NCI-H446 (cell line): ENCODE measurements at places on chromosomes 3 and 15.

GRCh38 chr3:123683505-123684154 lies 98.8 kb upstream of the HACD2 start:
- no peak for DNase-seq

DNA sequence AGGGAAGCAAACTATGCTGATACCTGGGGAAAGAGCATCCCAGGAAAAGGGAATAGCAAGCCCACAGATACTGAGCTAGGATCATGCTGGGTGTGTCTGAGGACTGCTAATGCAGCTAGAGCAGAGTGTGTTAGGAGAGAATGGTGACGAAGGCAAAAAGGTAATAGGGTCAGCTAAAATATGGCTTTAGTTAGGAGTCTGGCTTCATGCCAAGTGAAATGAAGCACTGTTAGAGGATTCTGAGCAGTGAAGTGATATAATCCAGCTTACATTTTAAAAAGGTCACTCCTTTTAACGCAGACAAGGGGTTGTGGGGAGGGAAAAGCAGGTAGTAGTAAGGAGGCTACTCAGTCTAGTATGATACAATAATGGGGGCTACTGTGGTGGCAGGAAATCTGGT lies 30.4 kb downstream of the SECISBP2L start:
- DNase-seq, result no peak

DNA sequence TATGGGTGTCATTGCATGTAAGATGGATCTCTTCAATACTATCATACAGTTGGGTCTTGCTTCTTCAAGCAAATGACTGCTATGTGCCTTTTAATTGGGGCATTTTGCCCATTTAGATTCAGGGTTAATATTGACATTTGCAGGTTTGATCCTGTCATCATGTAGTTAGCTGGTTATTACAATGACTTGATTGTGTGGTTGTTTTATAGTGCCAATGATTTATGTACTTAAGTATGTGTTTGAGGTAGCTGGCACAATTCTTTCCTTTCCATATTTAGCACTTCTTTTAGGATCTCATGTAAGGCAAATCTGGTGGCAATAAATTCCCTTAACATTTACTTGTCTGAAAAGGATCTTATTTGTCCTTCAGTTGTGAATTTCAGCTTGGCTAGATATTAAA lies 267.5 kb downstream of the VGLL3 start:
- DNase-seq, result no peak

DNA sequence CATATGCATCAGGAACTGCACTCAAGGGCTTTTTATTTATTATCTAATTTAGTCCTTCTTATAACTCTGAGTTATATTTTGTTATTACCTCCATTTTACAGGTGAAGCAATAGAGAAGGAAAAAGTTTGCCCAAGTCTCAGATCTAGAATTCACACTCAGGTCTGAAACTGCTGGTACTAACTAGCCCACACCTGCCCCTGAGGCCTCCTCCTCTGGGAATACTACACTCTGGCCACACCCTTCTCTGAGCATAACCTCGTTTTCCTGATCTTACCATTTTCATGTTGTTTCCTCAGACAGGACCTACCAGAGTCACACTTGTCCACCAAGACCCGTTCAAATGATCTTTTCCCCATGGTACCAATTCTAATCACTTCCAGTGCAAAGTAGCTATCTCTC lies 94.1 kb upstream of the CHRM5 start:
- no peak for DNase-seq

GRCh38 chr3:69385723-69386555 lies at the start of gene FRMD4B:
Gene FRMD4B (minus strand): TSS chr3:69386088. CDS start chr3:69385989, 99 bp downstream.
- DNase-seq, result no peak

DNA sequence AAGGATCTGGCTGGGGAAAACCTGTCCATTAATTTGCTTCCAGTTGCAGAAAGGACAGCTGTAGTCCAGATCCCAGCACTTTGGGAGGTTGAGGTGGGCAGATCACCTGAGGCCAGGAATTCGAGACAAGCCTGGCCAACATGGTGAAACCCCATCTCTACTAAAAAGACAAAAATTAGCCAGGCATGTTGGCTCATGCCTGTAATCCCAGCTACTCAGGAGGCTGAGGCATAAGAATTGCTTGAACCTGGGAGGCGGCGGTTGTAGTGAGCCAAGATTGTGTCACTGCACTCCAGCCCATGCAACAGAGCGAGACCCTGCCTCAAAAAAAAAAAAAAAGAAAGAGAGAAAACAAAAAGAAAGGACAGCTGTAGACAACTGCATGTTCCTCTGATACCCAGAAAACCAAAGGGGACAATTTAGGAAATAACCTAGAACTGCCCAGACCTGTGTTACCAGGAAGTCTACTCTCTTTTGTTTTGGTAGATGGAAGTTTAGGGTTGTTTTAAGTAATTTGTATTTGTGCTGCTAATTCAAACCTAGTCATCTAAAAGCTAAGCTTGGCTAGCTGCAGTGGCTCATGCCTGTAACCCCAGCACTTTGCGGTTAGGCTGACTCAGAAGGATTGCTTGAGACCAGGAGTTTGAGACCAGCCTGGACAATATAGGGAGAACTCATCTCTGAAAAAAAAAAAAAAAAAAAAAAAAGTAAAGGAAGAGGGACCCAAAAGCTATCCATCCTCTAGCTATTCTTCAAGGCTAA lies 22.7 kb downstream of the EXD1 start:
- DNase-seq, result no peak

DNA sequence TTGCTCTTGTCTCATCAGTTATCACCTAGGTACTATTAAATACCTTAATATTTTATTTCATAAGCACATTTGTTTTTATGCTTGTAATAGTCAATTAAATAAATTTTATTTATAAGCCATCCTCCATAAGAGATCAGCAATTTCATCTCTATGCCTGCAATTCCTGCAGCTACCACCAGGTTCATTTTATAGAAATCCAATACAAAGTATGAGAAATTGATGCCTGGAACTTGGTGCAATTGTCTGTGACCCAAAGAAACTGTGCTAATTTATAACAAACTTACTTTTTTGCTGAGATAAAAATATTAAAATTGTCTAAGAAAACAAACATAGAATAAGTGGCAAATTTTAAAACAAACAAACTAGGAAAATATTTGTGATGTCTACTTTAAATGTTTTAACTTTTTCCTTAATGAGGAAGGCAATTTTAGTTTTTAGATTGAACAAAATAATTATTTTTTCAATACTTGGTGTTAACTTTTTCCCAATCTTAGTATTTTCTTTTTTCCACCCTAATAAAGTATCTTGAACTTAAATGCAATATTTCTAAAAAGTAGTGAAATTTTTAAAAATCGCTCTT lies 1026.6 kb downstream of the ROBO1 start:
- DNase-seq, result no peak

DNA sequence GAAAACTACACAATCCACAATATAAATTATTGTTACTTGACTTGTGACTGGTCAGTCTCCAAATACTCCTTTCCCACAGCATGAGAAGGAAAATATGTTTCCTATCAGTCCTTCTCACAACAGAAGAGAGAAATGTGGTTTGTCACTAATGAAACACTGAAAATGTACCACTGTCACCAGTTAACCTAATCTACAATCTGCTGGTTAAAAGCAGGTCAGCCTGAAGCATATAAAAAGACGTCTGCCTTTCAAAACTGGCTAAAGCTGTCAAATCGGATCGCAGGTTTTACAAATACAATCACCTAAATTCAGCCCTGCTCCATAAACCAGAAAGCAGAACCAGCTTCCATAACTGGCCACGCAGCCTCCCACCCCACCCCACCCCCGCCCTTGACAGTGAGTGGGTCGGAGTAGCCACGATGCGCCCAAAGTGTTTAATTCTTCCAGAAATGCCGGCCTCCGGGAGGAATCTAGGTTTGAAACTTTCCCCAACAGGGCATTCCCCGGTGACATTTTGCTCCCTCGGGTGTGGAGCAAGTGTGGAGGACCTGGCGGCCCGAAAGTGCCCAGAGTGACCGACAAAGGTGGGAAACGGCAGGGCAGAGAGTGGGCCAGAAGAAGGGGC lies 682 bp downstream of the ETFA start:
- no peak for DNase-seq

GRCh38 chr15:40046721-40047414 lies 7.9 kb upstream of the SRP14 start:
- DNase-seq, result peak; percentile 14

DNA sequence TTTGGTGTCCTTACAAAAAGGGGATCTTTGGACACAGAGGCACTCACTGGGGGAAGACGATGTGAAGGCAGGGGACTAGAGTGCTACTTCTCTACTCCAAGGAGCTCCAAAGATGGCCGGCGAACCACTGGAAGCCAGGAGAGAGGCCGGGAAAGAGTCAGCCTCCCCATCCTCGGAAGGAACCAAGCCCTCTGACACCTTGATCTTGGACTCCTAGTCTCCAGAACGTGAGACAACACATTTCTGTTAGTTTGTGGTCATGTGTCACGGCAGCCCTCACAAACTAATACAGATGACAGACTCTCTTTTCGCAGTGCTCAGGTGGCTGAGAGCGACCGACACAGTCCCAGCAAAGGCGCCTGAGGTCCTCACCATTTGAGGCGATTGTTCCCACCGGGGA lies 24.4 kb upstream of the ATP2B2 start:
- DNase-seq, result no peak

- no peak for DNase-seq
Observed at GRCh38 chr3:65685621-65686235, 353.0 kb downstream of the MAGI1 start.

DNA sequence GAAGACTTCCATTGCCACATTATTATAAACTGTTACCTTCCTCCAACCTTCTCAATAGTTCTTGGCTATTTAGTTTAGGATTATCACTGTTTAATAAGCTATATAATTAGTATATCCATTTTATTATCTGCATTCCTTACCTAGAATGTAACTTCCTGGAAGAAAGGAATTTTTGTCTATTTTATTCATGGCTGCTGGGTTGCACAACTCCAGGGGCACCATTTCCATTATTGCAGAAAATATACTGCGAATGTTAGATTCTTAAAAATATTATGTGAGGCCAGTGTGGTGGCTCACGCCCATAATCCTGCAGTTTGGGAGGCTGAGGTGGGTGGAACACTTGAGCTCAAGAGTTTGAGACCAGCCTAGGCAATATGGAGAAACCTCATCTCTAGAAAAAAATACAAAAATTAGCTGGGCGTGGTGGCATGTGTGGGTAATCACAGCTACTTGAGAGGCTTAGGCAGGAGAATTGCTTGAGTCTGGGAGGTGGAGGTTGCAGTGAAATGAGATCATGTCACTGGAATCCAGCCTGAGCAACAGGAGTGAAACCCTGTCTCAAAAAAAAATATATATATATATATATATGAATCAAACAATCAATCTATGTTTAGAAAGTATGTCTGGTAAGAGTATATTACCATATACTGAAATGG lies 19.9 kb downstream of the CLDN1 start:
- no peak for DNase-seq

DNA sequence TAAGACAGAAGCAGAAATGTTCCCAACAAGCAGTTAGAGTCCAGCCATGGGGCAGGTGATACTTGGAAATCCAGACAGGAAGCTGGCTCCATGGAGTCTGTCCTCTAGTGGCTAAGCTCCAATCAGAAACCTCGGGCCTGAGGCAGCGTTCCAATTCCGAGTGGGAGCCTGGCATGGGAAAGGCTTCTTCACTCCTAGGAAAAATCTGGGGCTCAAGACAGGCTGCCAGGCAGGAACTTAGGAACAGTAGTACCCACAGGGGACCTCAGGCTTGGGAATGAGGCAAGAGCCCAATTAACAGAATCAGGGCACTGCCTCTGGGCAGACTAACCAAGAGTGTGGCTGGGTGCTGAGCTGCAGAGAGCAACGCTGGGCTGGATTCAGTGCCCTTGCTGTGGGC lies 6.2 kb upstream of the ATP13A4 start:
- no peak for DNase-seq

DNA sequence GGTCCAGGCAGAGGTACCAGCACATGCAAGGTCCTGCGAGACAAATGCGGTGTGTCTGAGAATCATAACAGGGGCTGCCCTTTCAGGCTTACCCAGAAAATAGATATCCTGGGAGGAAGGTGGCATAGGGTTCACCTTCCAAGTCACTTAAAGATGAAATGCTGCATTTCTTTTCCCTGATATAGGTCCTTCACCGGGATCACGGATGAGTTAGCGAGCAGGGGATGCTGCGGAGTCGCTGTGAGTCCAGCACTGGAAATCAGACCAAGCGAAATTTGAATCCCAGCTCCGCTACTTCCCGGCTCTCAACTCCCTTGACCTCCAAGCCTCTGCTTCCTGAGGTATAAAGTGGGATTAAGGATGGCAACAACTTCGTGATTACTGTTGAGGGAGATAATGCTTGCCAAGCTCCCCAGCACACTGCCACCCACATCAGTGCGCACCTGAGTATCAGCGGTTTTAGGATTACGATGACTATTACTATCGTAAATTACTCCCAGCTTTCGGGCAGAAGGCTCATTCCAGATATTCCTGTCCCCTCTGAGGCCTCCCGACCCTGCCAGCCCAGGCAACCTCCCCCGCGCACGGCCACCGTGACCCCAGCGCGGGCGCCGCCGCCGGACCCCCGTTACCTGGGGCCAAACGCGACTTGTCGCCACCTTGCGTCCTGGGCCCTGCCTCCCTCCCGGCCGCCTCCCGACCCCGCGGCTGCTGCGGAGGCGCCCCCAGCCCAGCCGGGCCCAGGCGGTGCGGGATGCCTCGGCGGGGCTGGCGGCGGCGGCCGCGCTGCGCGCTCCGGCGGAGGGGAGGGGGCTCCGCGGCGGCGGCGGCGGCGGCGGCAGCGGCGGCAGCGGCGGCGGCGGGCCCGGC lies 589 bp upstream of the GPR27 start:
- no peak for DNase-seq

- no peak for DNase-seq
Observed at GRCh38 chr15:68641376-68641775, 62.6 kb downstream of the CORO2B start.

DNA sequence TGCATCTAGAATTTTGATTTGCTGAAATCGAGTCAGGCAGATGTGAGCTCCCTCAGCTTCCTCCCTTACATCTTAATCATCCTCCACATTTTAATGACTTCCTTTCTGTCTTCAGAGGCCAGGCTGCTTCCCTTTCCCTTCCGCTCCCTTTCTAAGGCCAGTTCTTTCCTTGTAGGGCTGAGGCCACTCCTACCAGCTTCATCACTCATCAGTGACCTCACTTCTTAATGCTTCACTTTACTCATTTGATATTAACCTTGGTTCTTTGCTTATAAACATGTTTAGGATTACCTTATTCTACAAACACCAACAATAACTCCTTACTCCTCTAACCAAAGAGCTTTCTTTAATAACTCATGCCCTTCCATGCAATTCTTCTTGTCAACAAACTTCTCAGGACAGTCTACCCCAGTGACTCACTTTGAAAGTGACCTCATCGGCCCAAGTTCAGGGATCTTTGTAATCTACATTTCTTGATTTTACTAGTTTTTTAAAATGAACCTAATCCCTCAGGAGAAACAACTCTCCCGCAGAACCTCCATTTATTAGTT lies 23.9 kb downstream of the ILDR1 start:
- DNase-seq, result no peak
